Activated CD8-positive, alpha-beta memory T cell treated with anti-CD3 and anti-CD28 coated beads for 1 hour (primary cell): ENCODE measurements at places on chromosomes 5 and 9.

- no peak for DNase-seq
Measured at GRCh38 chr5:54932789-54933188, 52.6 kb downstream of the ESM1 start.

DNA sequence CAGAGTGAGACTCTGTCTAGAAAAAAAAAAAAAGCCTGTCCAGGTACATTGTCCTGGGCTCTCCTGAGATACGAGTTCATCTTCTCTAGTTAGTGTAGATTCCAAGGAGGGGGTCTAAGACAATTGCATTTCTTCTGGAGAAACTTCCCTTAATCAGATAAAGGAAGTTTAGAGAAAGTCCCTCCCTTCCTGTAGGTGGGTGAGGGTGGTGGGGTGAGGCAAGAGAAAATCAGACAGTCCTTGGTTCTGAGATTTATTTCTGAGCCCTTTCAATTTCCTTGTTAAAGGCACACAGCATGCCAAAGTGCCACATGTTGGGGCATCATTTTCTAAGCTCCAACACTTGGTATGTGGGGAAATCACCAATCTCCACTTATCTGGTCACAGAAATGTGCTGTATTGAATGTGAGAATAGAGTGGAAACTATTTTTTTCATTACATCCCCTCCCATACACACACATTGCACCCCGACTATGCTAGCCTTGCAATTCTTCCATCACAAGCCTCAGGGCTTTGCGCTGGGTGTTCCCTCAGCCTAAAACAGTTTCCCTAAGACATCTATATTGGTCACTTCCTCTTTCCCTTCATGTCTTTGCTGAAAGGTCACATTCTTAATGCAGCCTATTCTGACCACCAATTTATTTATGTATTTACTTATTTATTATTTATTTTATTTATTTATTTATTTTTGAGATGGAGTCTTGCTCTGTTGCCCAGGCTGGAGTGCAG lies 5.1 kb upstream of the TUT7 start:
- no peak for DNase-seq

DNA sequence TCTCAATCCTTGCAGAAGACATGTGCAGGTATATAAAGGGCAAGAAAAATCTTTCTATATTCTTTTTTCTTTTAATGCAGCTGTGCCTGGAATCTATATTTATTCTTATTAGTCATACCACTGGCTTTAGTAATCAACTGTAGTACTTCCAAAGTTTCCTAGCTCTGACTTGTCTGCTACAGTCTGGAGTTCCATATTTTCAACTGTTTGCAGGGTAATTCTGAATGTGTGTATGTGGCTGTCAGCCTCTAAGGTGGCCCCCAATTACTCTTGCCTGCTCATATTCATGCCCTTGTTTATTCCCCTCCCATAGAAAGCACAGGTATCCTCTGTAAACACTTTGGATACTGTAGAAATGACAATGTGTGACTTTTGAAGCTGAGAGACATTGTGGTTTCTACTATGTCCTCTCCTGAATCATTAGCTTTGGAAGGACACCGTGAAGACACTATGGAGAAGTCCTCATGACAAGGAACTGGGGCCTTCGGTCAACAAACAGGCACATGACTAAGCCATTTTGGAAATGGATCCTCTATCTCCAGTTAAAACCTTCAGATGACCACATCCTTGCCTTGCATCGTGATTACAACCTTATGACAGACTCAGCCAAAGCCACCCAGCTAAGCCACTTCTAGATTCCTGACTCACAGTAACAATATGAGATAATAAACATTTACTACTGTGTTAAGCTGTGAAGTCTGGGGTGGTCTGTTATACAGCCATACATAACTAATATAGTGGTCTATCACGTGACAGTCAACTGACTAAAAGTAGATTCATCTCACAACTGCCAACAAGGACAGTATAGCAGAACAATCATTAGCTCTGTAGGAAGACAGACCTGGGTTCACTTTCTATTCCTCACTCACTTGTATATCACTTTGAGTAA lies 49.5 kb upstream of the SUSD1 start:
- DNase-seq: no peak

- DNase-seq: no peak
Measured at GRCh38 chr5:14256026-14256690, 113.0 kb downstream of the TRIO start.

- DNase-seq: no peak
Measured at GRCh38 chr9:134544388-134545214, 97.0 kb upstream of the COL5A1 start.

GRCh38 chr5:2207416-2208238 lies 324.9 kb upstream of the IRX4 start:
- DNase-seq: no peak
